ENCODE measurements at places on chromosomes 13 and 19.

DNA sequence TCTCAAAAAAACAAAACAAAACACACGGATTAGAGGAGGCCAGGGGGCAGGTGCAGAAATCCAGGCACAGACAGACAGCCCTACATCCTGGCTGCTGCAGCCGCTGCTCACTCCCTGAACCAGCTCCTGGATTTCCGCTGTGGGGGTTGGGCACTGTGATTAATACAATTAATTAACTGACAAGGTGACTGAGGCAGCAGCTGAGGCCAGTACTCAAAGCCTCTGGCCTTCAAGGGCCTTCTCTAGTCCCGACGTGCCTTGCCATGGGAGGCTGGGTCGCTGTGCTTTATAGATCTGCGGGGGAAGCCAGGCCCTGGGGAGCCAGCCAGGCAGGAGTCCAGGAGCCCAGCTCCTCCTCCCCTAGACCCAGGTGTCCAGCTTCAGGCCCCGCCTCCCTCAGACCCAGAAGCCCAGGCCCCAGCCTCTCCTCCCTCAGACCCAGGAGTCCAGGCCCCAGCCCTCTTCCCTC is 4.6 kb downstream of the NECTIN2 start:
- no peak for DNase-seq

DNA sequence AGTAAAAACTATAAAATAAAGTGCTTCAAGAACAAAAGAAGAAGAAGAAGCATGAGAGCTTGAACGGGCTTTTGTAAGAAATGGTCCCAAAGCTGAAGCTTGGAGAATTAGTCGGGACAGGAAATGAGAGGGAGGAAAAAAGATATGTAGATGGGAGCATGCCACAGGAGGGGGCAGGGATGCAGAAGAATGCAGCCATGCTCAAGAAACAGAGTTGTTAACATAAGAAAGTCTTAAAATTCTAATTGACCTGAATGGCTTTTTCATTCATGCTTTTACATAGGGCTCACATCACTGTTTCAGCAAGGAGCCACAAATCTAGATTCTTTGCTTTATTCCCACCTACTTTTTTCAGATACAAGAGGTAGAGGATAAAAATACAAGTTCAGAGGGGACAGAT is 27.7 kb upstream of the NBEA start:
- DNase-seq = no peak

DNA sequence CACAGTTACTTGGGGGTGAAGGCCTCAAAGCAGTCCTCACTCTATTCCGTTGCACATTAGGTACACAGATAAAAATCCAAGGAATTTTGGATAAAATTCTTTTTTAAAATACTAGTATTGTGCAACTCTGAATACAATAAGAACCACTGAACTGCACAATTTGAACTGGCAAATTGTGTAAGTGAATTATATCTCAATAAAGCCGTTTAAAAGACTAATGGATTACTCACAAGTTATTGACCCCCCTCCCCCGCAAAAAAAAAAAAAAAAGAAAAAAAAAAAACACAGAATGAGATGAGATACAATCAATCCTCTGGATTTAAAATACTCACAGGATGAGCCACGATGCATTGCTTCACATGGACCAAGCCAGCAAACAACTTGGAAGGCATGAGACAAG is 86.4 kb downstream of the CRYL1 start:
- no peak for DNase-seq

GRCh38 chr13:74372511-74372910 is 238.3 kb upstream of the KLF12 start:
- no peak for DNase-seq

DNA sequence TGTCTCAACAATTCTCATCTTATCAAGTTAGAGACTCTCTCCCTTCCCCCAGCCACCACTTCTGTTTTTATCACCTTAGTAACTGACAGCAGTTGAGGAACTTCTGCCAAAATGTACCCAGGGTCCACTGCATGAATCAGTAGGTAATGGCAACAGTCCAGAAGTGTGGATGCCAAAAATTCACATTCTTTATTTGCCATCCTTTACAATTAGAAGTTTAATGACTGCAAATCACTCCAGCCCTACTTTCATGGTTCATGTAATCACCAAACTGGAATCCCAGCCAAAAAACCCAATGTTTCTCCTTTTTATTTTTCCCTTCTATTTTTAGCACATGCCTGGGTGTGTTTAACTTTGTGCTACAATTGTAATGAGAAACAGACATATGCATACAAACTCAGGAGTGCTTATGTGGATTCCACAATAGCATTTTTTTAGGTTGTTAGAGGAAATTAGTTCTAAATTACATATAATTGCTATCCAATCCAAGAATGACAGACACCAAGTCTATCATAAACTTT is 243.5 kb downstream of the RGCC start:
- no peak for DNase-seq

GRCh38 chr13:20125129-20125782 is 35.6 kb downstream of the GJA3 start:
- DNase-seq = no peak

DNA sequence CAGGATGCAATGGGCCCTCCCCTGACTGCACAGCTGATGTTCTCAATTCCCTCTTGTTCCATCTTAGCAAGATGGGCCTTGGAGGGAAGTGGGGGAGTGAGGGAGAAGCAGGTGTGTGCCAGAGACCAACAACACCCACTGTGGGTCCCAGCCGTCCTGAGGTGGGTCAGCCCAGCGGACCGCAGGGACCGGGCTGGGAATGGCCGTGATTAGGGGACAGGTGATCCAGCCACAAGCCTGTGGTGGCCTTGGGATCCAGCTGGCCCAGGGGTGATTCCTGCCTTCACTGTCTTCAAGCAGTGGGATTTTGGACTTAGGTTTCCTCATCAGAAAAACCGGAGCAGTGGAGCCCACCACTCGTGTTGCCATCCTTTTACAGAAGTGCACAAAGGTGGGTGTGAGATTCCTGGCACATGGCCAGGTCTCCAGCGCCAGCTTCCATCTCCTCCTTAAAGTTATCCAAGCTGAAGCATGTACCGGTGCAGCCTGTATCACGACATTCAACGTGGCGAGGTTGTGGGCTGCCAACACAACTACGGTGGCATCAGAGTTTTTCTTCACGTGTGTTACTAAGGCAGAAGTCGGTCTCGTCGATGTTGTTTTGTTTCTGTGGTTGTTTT is 9.0 kb upstream of the ATP11A start:
- DNase-seq = no peak

DNA sequence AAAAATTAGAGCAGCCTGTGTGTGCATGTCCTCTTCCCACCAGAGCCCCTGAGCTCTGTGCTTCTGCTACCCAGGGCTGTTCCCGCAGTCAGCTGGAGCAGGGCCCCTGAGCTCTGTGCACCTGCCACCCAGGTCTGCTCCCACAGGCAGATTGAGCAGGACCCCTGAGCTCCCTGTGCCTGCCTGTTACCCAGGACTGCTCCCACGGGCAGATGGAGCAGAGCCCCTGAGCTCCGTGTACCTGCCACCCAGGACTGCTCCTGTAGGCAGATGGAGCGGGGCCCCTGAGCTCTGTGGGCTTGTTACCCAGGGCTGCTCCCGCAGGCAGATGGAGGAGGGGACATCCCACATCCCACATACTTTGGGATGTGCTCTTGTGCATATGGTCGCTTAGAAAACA is 186.8 kb upstream of the SOX1 start:
- no peak for DNase-seq

DNA sequence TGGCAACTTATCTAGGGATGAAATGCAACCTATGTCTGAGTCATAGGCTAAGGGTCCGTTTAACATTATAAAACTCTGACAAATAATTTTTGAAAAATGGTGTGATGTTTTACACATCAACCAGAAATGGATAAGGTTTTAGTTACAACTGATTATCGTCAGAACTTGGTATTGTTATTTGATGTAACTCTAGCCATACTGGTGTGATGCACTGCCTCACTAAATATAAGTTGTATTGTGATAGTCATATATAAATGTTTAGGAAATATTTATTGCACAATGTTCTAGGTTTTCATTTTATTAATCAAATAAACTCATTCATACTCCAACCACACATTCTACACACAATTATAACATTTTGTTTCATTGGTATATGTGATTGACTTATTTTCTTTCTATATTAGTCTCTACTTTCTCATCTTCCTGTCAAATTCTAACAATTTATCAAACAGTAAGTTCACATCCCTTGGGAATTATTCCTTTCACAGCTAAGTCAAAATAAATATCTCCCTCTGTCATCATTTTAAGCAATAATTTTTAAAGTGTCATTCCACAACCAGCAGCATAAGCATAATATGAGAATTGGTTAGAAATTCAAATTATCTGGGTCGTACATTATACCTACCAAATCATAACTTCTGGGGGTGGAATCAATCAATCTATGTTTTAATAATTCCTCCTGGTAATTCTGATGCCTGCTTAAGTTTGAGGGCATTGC is 873.9 kb downstream of the SLITRK1 start:
- DNase-seq = no peak

DNA sequence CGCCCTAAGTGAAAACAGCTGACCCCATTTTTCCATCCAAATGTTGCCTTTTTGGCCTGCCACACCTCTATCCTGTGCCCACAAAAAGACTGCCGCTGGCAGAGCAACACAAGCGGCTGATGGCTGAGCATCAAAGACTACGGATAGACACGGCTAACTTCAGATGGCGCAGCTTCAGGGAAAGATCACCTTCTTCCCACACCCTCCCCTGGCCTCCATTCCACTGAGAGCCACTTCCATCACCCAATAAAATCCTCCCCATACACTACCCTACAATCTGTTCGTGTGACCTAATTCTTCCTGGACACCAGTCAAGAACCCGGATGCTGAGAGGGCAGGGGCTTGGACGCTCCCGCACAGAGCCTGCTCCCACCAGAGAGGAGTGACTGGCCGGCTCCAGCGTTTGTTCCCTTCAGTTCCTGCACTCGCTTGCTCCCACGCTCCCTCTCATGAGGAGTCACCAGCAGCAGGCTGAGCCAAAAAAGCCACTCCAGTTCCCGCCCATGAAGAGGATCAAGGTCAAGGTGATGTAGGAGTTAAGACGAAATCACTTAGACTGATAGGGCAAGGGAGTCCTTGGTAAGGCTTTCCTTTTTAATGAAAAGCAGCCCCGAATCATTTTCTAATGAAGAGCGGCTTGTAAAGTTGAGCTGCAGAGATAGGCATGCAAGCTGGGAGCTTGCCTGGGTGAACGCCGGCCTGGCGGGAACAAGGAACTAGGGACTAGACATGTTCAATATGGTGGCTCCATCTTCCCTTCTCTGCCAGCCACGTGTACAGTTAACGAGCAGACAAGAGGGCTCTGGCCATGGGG is 35.7 kb downstream of the TSKS start:
- DNase-seq = no peak

DNA sequence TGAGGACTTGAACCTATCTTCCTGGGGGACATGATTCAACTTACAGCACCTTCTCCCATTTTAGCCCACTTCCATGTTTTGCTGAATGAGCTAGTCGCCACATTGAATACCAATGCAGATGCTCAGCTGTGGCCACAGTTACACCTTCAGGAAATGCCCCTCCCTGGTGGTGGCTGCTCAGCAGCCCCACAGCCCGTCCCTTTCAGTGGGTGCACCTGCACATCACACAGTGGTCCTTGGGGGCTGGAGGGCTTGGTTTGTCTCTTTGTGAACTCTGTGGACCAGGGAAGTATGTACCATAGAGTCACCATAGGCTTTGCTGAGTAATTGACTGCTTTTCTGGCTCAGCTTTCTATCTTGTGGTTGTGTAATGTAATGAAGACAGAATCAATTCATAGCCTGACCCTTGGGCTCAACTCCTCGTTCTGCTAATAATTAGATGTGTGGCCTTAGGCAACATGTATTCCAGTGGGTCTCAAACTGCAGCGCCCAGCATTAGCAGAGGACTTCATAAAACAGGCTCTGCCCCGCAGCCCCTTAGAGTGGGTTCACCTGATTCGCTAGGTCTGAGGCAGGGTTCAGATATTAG is 48.1 kb upstream of the FARP1 start:
- no peak for DNase-seq

GRCh38 chr19:44908836-44909261 is 3.3 kb downstream of the APOE start:
- no peak for DNase-seq

DNA sequence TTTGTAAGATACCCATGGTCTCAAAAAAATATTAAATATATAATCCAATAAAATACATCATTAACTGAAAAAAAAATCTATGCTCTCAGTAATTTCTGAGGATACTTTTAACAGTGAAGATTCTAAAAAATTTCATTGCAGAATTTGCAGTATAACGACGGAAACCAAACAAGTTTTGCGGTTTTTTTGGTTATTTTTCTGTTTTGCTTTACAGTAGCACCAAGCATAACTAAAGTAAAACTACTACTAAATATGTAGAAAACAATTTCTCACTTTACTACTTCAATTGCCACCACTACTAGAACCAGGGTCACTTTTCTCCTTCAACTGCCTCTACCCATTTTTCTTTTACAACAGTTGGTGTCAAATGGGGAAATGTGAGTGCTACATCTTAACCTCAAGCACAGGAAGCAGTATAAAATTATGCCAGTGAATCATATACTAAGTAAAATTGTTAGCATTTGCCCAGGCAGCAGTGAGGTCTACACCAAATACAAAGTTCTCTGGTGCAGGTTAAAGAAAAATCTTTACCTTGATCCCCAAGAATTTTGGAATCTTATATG is 24.1 kb downstream of the MICU2 start:
- no peak for DNase-seq

DNA sequence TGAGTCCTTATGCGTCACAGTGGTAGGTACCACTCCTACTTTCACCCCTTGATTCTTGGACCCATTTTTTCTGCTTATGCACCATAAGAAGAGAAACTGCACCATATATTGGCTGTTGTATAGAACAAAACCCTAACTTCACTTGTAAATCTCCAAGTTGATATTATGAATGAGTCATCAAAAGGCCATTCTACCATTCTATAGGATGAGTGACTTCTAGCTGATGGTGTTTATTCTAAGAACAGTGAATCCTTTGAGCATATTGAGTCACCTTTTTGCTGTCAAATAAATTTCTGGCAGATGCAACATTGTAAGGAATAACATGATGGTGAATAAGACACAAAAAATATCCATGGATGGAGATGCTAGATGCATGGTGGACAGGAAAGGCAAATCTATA is 57.7 kb downstream of the POLR1D start:
- no peak for DNase-seq

DNA sequence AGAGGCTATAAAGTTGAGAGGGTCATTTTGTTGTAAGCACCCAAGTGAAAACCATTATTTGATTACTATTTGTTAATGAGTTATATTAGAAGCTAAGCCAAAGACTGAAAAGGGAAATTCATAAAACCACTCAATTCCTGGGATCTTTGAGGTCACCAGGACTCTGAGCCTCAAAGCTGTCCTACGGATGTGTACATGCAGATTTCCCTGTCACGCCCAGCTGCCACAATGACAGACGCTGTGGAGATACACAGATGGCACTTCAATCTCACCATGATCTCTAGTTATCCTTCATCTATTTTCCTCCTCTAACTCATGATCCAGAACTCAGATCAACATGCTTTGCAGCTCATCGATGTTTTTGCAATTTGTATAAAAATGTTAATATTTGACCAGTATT is 403.5 kb upstream of the MIR17HG start:
- no peak for DNase-seq

All from C1 segment of cervical spinal cord (tissue), 14 donors.